ENCODE measurements at places on chromosomes 7 and 10.

DNA sequence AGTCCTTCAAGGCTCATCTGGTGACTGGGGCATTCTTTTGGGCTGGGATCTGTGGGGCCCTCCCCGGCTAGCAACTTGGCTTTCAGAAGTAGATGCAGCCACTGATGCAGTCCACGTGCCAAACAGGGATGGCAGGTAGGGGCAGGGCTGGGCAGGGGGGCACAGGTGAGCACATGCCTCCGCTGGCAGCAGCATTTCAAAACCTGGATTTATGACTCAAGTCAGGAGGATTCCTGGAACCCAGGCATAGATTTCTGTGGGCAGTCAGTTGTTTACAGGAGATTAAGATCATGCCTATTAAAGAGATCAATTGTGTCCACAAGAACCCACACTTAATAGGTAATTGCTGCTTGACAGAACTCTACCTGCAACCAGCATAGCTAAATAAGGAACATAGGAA lies 839 bp upstream of the HABP2 start:
- no peak for DNase-seq

GRCh38 chr7:116582806-116583444 lies 58.1 kb downstream of the CAV1 start:
- no peak for DNase-seq

- no peak for DNase-seq
Observed at GRCh38 chr7:37698276-37698675, 14.7 kb downstream of the GPR141 start.

GRCh38 chr7:124915242-124915641 lies 14.4 kb downstream of the POT1 start:
- DNase-seq: no peak

DNA sequence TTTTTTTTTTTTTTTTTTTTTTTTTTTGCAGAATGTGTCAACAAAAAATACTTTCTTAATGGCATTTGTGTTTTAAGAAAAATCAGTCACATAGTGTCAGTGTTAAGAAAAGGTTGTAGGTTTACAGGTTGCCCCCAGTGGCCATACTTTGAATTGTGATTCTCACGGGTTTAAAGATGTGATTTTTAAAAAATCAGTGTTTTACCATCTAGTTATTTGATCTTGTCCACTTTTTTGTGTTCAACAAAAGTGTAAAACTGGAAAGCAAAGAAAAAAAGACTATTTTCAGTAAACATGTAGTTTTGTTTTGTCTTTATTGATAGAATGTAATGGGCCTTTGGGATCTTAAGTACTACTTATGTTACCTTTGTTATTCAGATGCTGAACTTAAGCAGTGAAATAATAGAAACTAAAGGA lies 25.7 kb downstream of the SUV39H2 start:
- peak; percentile 35 for DNase-seq

GRCh38 chr7:27802999-27803398 lies 63.0 kb downstream of the TAX1BP1 start:
- DNase-seq: peak; percentile 49

DNA sequence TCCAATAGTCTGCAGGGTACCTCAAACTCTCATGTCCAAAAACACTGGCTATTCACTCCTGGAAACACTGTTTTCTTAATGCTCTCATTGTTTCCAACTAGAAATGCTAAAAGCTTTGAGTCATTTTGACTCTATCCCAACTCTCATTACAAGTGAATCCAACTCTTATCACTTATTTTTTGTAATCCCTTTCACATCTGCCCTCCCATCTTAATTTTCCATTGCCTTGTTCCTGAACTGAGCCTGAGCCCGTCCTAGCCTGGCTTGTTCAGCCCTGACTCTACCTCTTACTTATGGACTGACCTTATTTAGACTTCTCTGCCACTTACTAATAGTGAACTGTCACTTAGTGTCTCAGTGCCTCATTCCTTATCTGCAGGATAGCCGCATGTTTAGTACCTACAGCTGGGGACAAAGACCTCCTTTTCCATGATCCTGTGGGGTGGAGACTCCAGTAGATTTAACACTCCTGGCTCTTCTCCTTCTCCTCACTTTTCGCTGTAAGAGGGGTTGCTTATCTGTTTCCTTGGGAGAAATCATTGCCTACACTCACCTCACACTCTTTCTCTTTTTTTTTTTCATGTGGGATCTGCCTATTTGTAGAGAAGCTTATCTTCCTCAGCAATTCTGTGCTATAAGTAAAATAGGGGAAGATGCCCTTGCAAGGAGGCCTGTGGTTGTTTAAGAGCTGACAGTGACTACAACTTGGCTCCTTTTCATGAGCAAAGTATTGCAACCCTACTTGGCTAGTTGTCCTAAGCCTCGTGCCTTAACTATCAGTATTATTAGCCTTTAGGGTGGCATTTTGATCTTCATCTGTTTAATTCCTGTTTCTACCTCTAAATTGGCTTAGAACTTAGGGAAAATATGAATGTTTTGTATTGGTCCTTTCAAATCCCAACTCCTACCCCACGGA lies 56.4 kb downstream of the SLC16A12 start:
- no peak for DNase-seq

DNA sequence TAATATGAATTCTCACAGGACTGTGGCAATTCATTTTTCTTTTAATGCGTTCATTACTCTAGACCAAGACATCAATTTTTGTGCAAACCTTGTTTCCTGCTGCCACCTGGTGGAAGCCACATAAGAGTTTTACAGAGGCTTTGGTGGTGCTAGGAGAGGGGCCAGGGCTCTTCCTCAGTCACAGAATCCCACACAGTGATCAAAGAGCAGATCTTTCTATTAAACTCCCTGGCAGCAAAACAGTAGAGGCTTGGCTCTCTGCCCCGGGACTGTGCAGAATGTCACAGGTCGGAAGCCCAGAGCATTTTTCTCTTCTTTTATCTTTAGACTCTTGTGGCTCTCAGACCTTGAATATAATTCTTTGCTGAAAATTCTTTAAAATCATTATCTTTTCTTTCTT lies 506.4 kb upstream of the C7orf33 start:
- DNase-seq: peak; percentile 72
